Fibroblast of skin of left quadriceps (primary cell): ENCODE measurements at places on chromosomes 3 and 15.
A peak's percentile ranks its signal among the peaks of the same experiment; 100 is the strongest.

GRCh38 chr3:132522353-132522752 is 74.7 kb upstream of the ACKR4 start:
- DNase-seq = no peak

DNA sequence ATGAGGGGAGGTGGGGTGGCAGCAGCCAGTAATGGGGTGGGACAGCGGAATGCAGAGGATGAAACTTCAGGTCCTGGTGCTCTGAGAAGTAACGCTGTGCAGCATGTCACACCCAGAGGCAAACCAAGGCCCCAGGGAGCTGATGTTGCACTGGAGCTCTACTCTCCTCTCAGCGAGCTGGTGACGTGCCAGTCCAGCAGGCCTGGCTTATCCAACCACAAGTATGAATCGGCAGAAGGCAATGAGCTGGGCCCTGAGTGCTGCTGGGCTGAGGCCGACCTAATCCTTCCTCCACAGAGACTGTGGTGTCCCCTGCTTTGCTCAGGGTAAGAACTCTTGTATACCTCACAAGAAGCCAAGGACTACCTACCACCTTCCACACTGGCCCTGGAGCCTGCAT is 30.5 kb downstream of the CD86 start:
- DNase-seq = no peak

GRCh38 chr3:126512026-126512425 is 5.5 kb downstream of the UROC1 start:
- no peak for DNase-seq

DNA sequence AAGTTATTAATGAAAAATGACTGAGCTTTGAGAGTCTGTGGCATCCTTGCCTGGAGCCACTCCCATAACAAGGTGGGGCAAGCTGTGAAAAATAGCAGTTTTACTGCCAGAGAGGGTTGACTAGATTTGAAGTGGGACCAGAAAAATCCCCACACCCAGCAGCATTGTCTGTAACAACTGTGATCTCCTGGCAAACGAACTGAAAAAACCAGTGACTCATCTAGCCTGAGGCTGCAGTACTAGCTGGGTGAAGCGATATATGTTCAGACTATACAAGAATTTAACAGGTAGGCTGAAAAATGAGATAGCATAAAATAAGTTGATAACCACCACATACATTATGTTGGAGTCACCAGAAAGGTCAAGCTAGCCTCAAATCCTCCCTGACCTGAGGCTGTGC is 64.0 kb downstream of the DPH6 start:
- peak; percentile 23 for DNase-seq

GRCh38 chr3:159872374-159873109 is 116.1 kb upstream of the IL12A start:
- DNase-seq = peak; percentile 93

DNA sequence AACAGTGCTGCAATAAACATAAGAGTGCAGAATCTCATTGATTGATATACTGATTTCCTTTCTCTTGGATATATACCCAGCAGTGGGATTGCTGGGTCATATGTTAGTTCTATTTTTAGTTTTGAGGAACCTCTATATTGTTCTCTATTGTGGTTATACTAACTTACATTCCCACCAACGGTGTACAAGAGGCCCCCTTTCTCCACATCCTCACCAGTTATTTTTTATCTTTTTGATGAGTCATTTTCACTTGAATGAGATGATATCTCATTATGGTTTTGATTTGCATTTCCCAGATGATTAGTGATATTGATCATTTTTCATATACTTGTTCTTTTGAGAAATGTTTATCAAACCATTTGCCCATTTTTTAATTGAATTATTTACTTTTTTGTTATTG is 12.4 kb upstream of the IREB2 start:
- no peak for DNase-seq

DNA sequence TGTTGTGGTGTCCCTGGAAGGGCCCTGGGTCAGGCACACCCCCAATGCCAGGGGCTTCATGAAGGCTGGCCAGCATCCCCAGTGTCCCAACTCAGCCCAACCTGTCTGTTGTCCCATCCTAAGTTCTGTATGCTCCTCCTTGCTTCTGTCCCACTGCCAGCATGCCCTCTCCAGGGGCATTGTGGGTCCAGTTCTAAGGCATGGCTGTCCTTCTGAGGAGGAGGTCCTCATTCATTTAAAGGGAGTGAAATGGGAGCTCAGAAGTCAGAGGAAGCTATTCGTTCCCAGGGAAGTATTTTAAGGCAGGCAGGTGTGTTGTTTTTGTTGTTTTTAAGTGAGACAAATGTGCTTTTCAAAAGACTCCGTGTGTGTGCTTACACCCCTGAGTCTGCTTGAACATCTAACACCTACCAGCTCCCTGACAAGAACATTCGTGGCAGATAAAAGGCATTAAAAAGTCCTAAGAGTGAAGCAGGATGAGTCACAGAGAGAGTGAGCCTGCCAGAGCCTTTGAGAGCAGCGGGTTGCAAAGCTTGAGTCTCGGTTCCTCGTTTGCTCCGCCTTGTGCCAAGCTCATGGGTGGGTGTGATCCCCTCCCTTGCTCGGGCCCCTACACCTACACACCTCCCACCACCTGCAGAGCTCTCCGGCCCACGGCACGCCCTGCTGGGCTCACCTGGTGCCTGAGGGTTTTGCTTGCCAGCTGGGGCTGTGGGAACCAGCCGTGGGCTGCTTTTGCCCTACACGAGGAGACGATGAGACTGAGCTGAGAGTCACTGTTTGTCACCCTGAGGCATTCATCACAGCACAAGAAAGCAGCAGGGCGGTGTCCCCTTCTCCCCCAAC is 183.4 kb upstream of the TOPAZ1 start:
- DNase-seq = no peak

- peak; percentile 90 for DNase-seq
Observed at GRCh38 chr15:90553248-90553745, 23.6 kb downstream of the CRTC3 start.

DNA sequence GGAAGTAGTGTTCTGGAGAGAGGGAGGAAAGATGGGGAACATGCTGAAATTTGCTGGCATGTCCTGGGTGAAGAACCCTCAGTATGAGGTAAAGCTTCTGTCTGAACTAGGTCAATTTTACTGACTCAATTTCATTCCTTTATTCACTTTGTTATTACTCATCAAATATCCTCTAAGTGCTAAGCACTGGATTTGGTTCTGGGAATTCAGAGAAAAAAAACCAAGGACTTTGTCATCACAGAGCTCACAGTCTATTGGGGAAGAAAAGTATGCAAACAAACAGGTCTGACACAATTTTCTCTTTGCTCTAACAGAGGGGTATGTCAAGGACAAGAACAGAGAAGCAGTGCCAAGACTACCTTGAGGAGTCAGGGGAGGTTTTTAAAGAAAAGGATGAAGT is 68.0 kb downstream of the TFG start:
- no peak for DNase-seq

- no peak for DNase-seq
Observed at GRCh38 chr3:30467596-30468238, 138.7 kb upstream of the TGFBR2 start.

GRCh38 chr3:195009616-195010015 is 261.3 kb downstream of the XXYLT1 start:
- DNase-seq = no peak

DNA sequence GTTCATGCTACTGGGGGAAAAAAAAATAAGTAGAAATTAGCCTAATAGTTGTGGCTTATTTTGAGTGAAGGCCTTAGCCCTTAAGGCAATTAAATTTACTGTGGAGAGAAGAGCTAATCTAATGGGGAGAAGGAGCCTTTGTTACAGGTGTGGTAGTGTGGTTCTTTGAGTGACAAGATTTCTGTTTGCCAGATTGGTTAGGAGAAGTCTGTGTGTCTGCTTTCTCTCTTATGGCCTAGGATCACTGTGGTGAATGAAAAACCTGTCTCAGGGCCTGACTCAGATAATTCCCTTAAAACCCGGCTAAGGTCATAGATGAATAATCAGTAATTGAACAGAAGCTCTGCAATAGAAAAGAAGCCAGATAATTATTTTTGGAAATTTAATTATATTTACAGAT is 27.0 kb downstream of the OPA1 start:
- DNase-seq = no peak

- no peak for DNase-seq
Observed at GRCh38 chr3:126467611-126467955, 8.1 kb downstream of the ZXDC start.

DNA sequence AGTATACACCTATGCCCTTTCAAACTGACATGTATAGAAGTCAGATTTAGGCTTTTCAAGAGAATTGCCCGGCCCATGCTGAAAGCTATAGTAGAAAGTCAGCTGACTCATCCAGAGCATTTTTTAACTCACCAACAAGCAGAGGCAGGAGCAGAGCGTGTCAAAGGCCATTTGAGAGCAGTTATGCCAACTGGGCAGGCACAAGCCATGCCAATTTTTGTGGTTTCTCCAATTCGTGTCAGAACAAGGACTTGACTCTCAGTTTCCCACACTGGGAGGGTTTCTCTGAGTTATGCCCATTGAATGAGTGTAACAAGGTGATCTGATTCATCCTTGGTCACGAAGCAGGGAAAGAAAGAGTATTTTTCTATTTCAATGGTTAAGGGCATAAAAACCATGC is 403.3 kb upstream of the THBS1 start:
- no peak for DNase-seq

- DNase-seq = no peak
Observed at GRCh38 chr3:115402651-115403050, 220.7 kb upstream of the GAP43 start.

DNA sequence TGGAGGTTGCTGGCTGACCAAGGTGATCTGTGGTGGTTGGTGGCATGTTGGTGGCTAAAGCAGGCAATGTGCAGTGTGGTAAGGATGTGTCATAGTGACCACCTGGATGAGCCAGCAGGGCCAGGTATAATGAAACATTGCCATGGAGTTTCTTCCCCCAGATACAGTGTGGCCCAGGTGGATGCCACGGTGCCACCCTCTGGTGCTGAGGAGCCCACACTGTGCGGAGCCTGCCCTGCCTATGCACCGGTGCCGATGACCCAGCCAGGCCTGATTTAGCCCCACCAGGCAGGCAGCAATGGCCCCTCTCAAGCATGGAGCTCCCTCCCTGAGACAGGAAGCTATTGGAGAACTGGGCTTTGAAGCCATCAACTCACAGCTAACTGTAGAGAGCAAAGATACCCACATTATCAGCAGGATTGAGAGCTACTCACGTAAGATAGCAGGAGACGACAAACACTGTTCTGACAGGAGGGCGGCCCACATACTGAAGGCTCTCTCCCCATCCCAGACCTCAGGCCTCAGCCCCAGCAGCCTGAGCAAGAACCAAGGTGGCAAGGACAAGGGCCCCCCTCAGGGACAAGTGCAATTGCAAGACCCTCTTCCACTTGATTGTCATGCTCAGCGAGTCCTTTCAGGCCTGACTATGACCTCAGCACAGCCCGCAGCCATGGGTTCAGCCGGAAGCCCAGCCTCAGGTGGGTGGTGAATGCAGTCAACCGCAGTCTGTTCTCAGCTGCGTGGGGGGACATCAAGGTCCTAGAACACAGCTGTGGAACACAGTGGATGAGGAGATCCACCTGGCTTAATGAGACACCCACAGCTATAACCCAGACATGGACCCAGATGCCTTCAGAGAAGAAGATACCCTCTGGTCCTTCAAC is 82.8 kb upstream of the CDV3 start:
- DNase-seq = no peak

GRCh38 chr15:96345560-96346399 is 15.3 kb downstream of the NR2F2 start:
- DNase-seq = no peak

GRCh38 chr15:38028869-38029268 is 94.4 kb downstream of the TMCO5A start:
- DNase-seq = no peak

GRCh38 chr15:48395521-48396011 is 64.3 kb downstream of the DUT start:
- DNase-seq = peak; percentile 67

DNA sequence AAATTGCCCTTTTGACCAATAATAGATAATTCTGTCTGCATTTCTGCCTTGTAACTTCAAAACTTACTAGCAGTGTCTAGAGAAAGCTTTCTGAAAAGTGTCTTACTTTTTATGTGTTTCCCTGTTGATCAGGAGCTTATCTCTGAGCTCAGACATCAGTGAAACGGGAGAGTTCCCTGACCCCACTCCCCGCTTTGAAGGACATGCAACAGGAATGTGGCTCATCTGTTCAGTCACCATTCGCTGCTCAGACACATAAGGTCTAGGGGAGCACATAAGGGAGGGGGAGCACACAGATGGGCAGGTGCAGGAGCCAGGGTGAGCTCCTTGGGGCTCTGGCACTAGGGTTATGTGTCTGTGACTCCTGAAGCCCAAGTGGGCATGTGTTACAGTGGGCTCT is 205.0 kb downstream of the FEZF2 start:
- DNase-seq = no peak

DNA sequence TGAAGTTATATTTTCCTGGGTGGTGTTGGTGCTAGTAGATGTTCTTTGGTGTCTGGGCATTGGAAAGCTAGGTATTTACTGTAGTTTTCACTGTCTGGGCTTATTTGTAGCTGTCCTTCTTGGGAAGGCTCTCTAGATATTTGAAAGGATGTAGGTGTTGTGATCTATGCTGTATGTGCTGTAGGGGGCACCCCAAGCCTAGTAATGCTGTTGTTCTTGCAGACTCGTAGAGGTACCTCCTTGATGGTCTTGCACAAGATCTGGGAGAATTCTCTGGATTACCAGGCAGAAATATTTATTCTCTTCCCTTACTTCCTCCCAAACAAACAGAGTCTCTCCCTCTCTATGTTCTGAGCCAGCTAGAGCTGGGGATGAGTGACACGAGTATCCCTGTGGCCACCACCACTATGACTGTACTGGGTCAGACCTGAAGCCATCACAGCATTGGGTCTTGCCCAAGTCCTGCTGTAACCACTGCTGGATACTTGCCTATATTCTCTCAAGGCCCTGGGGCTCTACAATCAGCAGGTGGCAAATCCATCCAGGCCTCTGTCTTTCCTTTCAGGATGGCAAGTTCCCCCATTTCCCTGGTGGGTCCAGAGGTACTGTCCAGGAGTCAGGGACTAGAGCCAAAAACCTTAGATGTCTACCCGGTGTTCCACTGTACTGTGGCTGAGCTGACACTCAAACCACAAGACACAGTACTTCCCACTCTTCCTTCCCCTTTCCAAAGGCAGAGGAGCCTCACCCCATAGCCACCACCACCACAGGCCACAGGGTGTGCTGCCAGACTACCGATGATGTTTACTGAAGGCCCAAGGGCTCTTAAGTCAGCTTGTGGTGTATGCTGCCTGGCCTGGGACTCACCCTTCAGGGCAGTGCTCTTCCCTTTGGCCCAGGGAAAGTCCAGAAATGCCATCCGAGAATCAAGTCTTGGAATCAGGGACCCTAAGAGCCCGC is 195.2 kb upstream of the DPPA4 start:
- DNase-seq = no peak

GRCh38 chr3:78880603-78881461 is 887.0 kb downstream of the ROBO1 start:
- no peak for DNase-seq
